ENCODE measurements at places on chromosomes 6 and 20.

GRCh38 chr20:24782301-24782700 lies 166.8 kb upstream of the CST7 start:
- DNase-seq: no peak

- DNase-seq: no peak
These were observed 151.6 kb downstream of the PRIM2 start for GRCh38 chr6:57469072-57469471.

GRCh38 chr6:13451181-13451895 lies 36.1 kb downstream of the GFOD1 start:
- DNase-seq: no peak

DNA sequence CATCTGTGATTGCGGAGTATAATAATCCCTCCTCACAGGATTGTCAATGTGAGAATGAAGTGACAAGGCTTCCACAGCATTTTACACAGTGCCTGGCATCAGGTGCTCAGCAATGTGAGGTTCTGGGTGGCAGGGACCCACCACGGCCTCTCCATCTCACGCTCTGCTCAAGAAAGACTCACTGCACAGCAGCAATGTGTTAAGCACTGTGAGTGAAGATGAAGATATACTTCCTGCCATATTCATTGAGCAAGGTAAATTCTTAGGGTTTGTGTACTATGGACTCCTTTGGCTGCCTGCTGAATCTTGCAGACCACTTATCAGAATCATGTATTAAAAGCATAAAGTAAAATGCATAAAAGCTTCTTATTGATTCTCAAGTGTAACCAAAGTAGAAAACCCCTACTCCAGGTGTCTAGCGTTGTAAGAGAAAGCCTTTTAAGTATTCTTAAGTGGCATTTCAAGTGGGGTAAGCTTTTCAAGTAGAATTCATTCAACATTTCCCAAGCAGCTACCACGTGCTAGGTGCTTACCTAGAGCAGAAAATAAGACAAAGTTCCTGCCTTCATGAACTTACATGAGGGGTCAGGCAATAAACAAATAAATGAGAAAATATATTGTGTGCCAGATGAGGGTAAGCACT lies 17.0 kb upstream of the MEP1A start:
- no peak for DNase-seq

GRCh38 chr6:44569931-44570385 lies 182.5 kb downstream of the CDC5L start:
- peak; percentile 66 for DNase-seq

DNA sequence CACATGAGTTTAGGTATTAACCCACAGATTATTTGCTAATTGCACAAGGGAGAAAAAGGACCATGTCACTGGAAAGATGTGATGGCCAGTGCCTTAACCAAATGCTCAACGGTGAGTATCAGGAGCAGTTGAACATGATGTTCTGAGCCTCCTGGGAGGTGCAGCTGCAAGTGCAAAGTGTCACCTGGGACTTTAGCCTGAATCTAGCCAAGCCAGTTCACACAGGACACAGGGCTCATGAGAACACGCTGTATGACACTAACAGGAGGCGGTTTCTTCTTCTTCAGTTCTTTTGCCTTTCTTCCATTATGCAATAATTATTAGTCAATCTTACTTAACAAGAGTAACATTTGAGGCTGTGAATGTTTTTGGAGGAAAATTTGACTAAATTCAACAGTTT lies 225.3 kb downstream of the THBS2 start:
- no peak for DNase-seq

GRCh38 chr20:7926767-7927166 lies 13.5 kb downstream of the HAO1 start:
- no peak for DNase-seq

- no peak for DNase-seq
These were observed 490.8 kb downstream of the EPM2A start for GRCh38 chr6:145244349-145245100.

DNA sequence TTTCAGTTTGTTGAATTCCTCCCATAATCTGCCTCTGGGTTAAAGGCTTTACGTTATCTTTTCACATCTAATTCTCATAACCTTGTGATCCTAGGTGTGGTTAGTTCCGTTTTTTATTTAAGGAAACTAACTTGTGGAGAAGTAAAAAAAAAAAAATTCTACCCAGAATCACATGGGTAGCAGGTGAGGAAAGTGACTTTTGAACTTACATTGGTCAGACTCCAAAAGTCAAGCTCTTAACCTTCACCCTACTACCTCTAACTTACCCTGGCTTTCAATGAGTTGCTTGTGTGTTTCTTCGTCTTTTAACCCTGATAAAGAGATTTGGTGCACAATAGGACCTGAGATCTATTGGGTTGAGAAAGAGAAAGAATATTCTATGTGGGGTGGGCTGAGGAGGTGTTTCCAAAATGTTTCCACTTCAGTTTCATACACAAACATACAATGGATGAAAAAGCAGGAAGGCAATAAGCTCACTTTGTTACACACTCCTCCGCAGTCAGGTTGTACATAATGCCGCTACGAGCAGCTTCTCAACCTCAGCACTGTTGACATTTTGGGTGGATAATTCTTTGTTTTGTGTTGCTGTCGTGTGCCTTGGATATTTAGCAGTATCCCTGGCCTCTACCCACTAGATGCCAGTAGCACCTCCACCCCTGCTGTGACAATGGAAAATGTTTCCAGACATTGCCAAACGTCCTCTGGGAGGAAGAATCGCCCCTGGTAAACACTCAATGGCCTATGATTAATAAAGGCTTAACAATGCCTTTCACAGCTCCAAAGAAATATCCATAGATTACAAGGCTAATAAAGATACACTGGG lies 193.0 kb upstream of the ZNF217 start:
- no peak for DNase-seq

- peak; percentile 64 for DNase-seq
These were observed at the start of gene BTBD3 for GRCh38 chr20:11917663-11918062. Gene BTBD3 (plus strand): TSS chr20:11917893. CDS start chr20:11918276, 383 bp downstream.

- no peak for DNase-seq
These were observed 29.0 kb downstream of the ADGRF4 start for GRCh38 chr6:47727391-47727790.

DNA sequence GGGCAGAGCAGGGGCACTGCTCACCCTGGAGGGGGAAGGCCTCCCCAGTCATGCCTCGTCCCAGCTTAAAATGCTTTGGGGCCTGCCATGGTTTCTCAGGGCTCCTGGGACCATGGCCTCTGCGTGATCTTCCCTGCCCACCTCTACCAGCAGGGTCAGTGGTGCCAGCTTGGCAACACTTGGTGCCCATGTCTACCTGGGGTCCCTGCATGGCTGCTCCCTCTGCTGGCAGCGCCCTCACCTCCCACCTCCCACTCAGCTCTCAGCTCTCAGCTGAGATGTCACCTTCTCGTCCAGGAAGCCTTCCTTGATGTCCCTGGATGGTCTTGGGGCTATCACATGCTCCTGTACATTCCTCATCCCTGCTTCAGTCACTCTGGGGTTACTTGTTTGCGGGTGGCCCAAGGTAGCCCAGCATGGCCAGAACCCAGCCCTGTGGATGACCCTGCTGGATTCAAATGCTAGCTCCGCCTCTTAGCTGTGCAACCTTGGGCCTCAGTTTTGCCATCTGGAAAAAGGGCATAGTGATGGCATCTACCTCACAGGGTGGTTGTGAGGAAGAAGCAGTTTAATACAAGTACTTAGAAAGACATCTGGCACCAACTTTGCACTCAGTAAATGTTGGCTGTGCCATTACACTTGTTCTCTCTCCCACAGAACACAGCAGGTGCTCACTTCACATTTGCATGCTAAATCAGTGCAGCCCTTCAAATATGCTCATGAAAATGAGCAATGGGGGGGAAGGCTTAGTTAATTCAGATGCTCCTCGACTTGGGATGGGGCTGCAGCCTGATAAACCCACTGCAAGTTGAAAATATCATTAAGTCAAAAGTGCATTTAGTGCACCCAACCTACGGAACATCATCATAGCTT lies 53.5 kb upstream of the PTPN1 start:
- no peak for DNase-seq

- DNase-seq: no peak
These were observed 43.4 kb downstream of the SNRNP48 start for GRCh38 chr6:7633361-7633760.

DNA sequence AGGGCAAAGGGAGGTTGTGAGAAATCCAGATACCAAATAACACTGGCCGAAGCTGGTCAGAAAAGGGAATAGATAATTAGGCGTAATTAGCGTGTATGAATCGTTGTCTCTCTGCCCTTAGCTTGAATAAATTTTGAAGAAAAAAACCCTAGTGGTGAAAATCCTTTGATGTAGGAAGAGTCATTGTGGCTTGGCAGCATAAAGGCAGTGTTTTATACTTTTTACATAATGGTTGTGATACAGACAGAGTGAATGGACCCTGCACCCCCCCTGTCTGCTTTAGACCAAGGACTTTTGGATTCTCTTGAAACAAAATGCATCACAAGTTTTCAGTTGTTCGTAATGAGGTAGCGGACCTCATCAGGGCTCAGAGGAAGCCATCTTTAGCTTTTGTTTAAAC lies 126.5 kb downstream of the AFG1L start:
- DNase-seq: no peak

- DNase-seq: no peak
These were observed 72.0 kb upstream of the JAG1 start for GRCh38 chr20:10745790-10746189.

DNA sequence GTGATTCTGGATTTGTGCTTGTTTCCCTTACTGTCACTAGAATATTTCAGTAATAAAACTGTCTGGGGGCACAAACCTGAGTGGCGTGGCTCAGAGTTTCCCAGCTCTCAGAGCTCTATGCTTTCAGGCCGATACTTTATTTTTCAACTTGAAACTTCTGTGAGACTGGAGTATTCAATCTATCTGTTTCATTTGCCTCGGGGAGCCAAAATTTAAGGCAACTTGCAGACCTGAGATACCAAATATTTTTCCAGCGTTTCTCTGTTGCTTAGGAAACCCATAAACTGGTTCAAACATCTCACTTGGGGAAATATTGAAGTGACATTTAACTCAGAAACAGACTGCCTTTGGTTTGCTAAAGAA lies 74.7 kb downstream of the SOBP start:
- no peak for DNase-seq

DNA sequence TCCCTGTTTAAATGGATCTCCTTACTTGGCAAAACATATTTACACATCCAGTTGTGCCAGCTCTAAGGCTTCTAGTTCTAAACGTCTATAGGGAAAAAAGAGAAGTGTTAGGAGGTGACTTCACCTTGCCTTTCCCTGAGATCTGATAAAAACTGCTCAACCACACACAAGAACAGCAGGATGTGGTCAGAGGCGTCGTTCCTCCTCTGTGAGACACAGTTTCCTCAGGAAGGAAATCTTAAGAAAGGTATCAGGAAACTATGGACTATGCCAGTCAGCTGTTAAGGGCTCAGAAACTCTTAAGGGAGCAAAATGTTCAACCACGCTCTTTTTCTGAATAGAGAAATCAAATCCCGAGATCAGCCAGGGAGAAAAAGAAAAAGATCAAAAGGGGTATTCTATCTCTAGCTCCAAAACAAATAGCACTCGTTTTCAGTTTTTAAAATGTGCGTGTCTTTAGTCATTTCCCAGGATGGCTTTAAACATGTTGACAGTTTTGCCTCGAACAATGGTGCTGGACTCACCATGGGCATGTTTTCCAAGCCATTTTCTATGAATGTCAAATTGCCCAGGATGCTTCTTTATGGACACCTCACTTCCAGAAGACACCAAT lies 154.5 kb downstream of the HACE1 start:
- no peak for DNase-seq

DNA sequence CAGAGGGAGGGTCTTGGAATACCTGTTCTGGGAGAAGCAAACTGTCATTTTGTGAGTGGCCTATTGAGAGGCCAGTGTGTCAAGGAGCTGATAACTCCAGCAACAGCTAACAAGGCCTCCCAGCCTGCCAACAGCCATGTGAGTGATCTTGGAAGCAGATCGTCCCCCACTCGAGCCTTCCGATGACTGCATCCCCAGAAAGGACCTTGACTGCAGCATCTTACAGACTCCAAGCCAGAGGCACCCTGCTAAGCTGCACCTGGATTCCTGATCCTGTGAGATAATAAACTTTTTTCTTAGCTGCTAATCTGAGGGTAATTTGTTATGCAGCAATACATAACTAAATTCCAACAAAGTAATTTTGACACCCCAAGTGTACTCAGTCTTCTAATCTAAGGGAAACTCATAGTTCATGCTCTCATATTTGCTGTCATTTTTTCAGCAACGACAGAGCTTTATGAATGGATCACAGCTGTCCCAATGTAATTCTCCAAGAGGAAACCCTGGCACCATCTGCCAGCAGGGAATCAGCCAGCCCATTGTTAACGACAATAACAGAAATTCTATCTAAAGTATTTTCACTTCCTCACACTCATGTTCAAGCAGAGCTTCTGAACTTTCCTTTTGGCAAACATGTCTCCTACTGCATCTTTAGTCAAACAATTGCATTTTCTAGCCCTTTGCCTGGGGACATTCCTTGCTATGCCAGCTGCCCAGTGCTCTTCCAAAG lies 470.2 kb upstream of the BTBD3 start:
- DNase-seq: no peak

GRCh38 chr6:158786645-158787304 lies 32.4 kb downstream of the EZR start:
- no peak for DNase-seq

GRCh38 chr6:54706844-54707605 lies 139.5 kb upstream of the FAM83B start:
- DNase-seq: no peak

DNA sequence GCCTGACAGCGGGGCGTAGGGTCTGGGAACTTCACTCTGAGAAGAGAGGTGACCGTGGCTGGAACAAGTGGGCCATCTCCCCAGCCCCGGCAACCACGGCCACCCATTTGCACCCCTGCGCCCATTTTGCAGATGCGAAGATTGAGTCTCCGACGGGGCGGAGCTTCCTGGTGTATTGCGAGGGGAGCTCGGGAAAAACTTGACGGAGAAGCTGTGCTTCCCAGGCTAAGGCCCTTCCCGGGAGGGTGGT lies 653 bp downstream of the ZNF335 start:
- no peak for DNase-seq

DNA sequence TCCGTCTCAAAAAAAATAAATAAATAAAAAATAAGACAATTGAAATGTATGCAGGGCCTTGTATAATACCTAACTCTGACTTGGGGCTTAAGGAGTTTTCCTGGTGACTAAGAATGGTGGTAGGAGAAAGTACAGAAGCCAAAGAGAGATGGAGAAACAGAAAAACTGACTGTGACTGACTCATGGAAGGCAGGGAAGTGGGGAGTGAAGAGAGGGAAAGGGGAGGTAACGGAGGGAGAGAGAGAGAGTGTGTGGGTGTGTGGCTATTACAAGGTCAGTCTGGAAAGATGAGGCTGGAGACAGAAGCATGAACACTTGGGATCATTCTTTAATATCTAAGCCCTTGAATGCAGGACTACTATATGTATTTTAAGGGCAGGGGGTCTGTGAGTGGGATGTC lies 38.5 kb downstream of the SNRNP48 start:
- DNase-seq: no peak

GRCh38 chr6:43216200-43216599 lies 13.1 kb downstream of the DNPH1 start:
- DNase-seq: no peak

GRCh38 chr6:134826889-134827737 lies 122.8 kb downstream of the ALDH8A1 start:
- DNase-seq: no peak

DNA sequence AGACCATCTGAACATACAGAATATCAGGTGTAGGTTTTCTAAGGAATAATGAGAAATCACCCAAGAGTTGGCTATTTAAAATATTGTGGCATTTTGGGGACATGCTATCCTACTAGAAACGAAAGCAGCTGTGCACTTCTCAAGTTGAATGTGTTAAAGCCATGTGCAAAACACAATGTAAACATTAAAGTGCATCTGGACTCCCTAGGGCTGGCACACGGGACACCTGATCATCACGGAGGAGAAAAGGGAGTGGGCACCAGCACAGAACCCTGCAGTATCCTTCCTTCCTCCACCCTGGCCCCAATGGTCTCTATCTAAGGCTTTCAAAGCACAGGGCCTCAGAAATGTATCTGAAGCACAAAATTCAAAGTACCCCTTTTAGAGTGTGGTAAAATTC lies 94.3 kb downstream of the INSM1 start:
- no peak for DNase-seq

Data from posterior cingulate gyrus (tissue), 11 donors.